ENCODE measurements at places on chromosomes 7 and 10.

DNA sequence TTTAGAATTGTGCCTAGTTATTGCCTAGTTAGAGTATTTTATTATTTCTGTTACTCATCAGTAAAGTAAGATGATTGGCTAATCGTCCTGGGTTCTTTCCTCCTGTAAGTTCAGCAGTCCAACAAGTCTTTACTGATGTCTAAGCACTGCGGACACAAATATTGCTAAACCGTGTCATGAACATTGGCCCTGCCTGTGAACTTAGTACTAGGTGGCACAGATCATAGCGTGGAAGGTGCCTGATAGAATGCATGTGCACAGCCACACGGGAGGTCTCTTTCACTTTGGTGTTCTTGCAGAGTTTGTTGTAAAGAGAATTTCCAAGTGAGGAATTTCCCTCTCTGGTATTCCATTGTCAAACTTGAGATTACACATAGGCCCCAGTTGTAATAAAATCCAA, 38.0 kb downstream of the RBM33 start:
- H3K27ac ChIP-seq = peak overlapping the region; percentile 24
- no peak overlapping the region for H3K4me3 ChIP-seq
- H3K4me1 ChIP-seq = peaks cover 24% of the 10 kb centered on the region
- H3K27me3 ChIP-seq = no peaks in the 10 kb centered on the region
- no peak for DNase-seq

DNA sequence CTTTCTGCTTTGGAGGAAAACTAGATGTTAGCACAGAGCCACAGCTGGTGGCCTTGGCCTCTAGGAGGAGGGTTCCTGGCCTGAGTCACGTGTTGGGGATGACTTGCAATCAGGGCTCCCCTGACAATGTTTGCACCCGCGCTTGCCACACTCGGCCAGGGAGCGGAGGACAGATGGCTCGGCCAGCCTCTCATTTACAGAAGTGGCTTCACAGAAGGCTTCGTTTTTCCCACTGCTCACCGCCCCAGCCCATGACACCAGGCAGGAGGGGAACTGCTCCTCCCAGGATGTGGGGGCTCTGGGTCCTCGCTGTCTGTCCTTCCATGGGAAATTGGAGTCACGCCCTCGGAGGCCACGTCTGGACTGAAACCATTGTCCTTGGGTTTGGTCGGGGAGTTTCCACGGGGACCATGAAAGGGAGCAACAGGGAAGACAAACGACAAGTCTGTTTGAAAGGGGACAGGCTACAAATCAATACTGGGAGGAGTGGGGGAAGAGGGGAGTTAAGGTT, 49.6 kb upstream of the UBE3C start:
- no peak overlapping the region for H3K4me3 ChIP-seq
- H3K27ac ChIP-seq = no peak overlapping the region
- peaks cover 9% of the 10 kb centered on the region for H3K27me3 ChIP-seq
- peaks cover 1% of the 10 kb centered on the region for H3K36me3 ChIP-seq

DNA sequence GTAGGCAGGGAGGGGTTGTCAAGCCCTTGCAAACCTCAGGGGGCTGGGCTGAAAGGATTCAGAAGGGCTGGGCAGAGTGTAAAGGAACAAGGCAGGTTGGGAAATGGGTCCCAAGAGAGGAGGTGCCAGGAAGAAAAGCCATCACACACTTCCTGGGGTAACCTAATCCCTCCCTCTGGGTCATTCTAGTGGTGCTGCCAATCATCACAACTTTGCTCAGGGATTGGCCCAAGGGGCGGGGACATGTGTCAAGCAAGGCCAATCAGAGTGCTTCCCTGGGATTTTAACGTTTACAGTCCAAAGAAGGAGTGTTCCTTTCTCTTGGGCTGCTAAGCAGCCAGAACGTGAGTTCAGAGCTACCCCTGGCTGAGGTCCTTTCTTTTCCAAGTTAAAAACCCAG, 57.1 kb upstream of the NPTX2 start:
- H3K27me3 ChIP-seq = peaks cover 4% of the 10 kb centered on the region
- no peak for DNase-seq
- no peaks in the 10 kb centered on the region for H3K4me1 ChIP-seq
- H3K36me3 ChIP-seq = no peaks in the 10 kb centered on the region
- H3K27ac ChIP-seq = no peak overlapping the region
- no peak overlapping the region for H3K4me3 ChIP-seq

DNA sequence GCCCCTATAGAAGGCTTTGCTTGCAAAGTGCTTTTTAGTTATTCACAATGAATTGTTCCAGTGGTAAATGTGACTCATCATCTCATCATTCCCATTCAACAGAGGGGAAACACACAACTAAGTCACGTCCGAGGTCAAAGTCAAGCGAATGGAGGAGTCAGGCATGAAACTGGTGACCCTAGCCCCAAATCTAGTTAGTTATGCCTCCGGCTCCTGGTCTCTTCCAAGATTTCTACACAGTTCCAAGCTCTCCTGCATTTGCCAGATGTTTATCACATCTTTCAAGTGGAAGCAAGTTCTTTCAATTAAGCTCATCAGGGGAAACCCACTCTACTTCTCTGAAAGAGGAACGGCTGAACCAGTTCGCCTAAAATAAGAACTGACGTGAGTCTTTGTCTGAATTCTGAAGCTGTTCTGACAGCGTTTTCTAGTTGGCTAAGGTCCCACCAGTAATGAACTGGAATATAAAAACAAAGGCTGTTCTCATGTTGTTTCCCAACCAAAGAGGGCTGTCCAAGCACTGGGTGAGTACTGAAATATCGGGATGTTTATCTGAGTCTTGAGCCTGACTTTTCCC, 140.9 kb upstream of the NRBF2 start:
- DNase-seq = peak; percentile 11
- H3K27me3 ChIP-seq = peaks cover 2% of the 10 kb centered on the region
- H3K27ac ChIP-seq = peak overlapping the region; percentile 43
- H3K4me3 ChIP-seq = peak overlapping the region; percentile 41
- peaks cover 1% of the 10 kb centered on the region for H3K36me3 ChIP-seq

GRCh38 chr7:157299613-157300368, 37.0 kb upstream of the DNAJB6 start:
- H3K4me3 ChIP-seq = peak overlapping the region; percentile 61
- peaks cover 25% of the 10 kb centered on the region for H3K4me1 ChIP-seq
- H3K27ac ChIP-seq = peak overlapping the region; percentile 35
- H3K36me3 ChIP-seq = no peaks in the 10 kb centered on the region

- no peak for DNase-seq
- no peak overlapping the region for H3K4me3 ChIP-seq
- H3K4me1 ChIP-seq = no peaks in the 10 kb centered on the region
Observed at GRCh38 chr7:83925860-83926259, 268.7 kb downstream of the SEMA3A start.

DNA sequence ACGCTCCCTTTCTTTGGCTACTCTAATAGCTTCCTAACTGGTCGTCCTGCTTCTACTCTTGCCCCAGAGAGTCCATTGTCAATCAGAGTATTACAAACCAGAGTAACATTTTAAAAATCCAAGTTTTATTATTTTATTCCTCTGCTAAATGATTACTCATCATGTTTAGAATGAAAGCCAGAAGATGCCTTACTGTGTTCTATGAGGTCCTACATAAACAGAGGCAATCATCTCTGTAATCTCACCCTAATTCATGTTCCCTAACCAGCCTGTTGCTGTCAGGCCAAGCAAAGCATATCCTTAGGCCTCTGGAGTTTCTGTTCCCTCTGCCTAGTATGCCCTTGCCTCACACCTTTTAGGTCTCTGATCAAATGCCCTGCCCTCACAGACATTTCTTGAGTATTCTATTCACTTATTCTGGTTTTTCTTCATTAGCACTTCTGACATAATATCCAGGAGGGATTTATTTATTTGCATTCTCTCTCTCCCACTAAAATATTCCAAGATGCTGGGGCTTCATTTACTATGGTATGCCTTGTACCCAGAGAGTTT, 497.5 kb downstream of the PHTF2 start:
- no peak overlapping the region for H3K27ac ChIP-seq
- no peaks in the 10 kb centered on the region for H3K4me1 ChIP-seq
- no peaks in the 10 kb centered on the region for H3K27me3 ChIP-seq
- DNase-seq = no peak
- H3K4me3 ChIP-seq = no peak overlapping the region

GRCh38 chr7:44138698-44139097, 2.4 kb downstream of the MYL7 start:
- H3K4me3 ChIP-seq = no peak overlapping the region
- no peak overlapping the region for H3K27ac ChIP-seq
- no peaks in the 10 kb centered on the region for H3K36me3 ChIP-seq
- no peaks in the 10 kb centered on the region for H3K27me3 ChIP-seq
- DNase-seq = no peak

GRCh38 chr10:82543631-82544030, 668.6 kb downstream of the NRG3 start:
- no peak overlapping the region for H3K27ac ChIP-seq
- H3K36me3 ChIP-seq = no peaks in the 10 kb centered on the region
- no peaks in the 10 kb centered on the region for H3K27me3 ChIP-seq

- no peaks in the 10 kb centered on the region for H3K36me3 ChIP-seq
- peaks cover 27% of the 10 kb centered on the region for H3K4me1 ChIP-seq
- H3K27me3 ChIP-seq = no peaks in the 10 kb centered on the region
- peak overlapping the region; percentile 79 for H3K4me3 ChIP-seq
- no peak overlapping the region for H3K27ac ChIP-seq
Observed at GRCh38 chr7:114047889-114048288, 129.1 kb upstream of the PPP1R3A start.

- no peak overlapping the region for H3K4me3 ChIP-seq
- H3K36me3 ChIP-seq = no peaks in the 10 kb centered on the region
- no peak for DNase-seq
Observed at GRCh38 chr7:120184866-120185265, 88.1 kb upstream of the KCND2 start.

GRCh38 chr10:71711052-71711623, 8.4 kb downstream of the C10orf105 start:
- no peak overlapping the region for H3K4me3 ChIP-seq
- H3K4me1 ChIP-seq = peaks cover 45% of the 10 kb centered on the region

- no peaks in the 10 kb centered on the region for H3K4me1 ChIP-seq
- no peak overlapping the region for H3K27ac ChIP-seq
- H3K36me3 ChIP-seq = no peaks in the 10 kb centered on the region
- H3K27me3 ChIP-seq = no peaks in the 10 kb centered on the region
- H3K4me3 ChIP-seq = no peak overlapping the region
- no peak for DNase-seq
Observed at GRCh38 chr7:7265081-7266075, 83.0 kb downstream of the C1GALT1 start.

DNA sequence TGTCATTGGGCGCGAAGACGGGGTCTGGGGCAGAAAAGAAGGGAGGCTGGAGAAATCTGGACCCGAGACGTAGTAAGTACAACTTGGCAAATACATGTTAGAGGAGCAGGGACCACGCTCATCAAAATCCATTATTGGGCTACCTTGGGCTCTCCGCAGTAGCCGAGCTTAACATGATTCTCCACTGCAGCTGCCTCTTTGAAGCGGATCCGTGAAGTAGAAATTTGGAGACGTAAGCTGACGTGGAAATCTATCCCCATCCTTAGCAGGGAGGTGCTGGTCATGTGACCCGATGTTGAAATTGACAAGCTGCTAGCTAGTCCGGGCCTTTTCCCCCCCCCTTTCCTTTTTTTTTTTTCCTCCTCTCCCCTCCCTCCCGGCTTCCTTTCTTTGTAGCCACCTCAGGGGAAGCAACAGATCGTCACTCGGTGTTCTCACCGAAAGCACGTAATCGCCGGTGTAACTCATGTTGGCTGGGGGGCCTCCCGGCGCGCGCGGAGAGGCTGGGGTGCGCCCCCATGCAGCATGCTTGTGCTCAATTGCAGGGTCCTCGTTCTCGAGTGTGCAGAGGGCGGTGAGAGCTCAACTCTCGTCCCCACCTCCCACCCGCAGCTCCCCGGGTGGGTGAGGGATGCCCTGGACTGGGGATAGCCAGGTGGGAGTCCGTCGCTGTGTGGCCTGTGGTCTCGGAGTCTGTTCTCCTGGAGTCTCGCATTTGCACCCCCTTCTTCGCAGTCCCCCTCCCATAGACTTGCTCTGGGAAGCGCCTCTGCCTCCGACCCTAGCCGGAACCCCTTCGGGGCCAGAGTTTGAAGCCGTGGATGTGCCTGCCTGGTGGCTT, at the start of gene HOXA11:
Gene HOXA11, minus strand, starts transcription at position 220 of the 841 bp plus-strand sequence. Its CDS starts 88 bp downstream, at position 132.
- peaks cover 17% of the 10 kb centered on the region for H3K4me1 ChIP-seq
- peaks cover 3% of the 10 kb centered on the region for H3K36me3 ChIP-seq
- H3K4me3 ChIP-seq = peak within 1 kb of the TSS; percentile 22
- H3K27me3 ChIP-seq = peaks cover 42% of the 10 kb centered on the region

- H3K27me3 ChIP-seq = no peaks in the 10 kb centered on the region
- H3K27ac ChIP-seq = no peak overlapping the region
- peaks cover 11% of the 10 kb centered on the region for H3K4me1 ChIP-seq
- H3K4me3 ChIP-seq = no peak overlapping the region
- H3K36me3 ChIP-seq = no peaks in the 10 kb centered on the region
Observed at GRCh38 chr10:61289813-61290212, 163.4 kb downstream of the TMEM26 start.
